ENCODE measurements at places on chromosomes 3 and 15. TPM values are rescaled to one million over a fixed set of nuclear protein-coding genes. Genes with fewer than 3 reads are reported as not detected.

DNA sequence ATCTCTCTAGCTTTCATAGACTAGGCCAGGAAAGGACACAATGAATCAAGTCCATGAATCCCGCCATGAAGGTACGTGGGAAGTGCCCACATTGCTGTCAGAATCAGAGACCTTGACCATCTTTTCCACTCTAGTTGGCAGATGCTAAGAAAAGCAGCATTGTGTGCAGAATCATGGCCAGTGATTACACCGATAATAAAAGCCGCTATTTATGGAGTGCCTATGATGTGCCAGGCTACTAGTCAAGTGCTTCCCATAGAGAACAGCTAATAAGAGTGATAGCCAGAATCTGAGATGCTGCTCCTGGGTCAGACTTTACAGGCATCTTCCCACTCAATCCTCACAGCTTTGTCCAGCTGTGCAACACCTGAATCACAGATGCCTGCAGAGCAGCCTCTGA, 13.2 kb upstream of the RPL32 start:
- no peak for DNase-seq

DNA sequence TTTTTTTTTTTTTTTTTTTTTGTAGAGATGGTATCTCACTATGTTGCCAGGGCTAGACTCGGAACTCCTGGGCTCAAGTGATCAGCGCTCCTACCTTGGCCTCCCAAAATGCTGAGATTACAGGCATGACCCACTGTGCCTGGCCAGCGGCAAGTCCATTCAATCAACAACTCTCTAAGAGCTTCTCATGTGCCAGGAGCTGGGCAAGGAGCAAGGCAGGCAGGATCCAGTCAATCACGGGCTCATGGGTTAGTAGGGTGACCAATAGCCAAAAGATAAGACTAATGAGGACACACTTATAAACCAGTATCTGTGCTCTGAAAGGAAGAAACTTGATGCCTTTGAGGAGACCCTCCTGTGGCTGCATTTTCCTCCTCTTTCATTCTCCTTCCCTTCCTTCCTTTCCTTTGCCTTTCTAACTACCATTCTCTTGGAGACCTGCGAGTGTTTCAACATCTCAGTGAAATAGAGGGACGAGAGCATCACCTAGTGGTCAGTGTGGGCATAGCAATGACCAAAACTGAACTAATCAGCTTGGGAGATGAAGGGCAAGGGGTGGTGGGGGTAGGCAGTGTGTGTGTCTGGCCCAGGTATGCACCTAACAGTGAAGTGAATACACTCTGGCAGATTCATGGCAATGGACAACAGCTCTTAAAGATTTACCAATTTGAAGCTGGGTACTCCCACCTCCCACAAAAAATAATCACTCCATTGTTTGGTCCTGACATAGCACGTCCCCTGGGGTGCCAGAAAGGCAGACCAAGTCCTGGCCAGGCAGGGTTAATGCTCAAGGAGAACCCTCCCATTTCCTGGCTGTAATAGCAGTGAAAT, 6.3 kb downstream of the RPP25 start:
- no peak for DNase-seq

- DNase-seq = no peak
These were observed 223.6 kb upstream of the PDZRN3 start for GRCh38 chr3:73848173-73848906.

DNA sequence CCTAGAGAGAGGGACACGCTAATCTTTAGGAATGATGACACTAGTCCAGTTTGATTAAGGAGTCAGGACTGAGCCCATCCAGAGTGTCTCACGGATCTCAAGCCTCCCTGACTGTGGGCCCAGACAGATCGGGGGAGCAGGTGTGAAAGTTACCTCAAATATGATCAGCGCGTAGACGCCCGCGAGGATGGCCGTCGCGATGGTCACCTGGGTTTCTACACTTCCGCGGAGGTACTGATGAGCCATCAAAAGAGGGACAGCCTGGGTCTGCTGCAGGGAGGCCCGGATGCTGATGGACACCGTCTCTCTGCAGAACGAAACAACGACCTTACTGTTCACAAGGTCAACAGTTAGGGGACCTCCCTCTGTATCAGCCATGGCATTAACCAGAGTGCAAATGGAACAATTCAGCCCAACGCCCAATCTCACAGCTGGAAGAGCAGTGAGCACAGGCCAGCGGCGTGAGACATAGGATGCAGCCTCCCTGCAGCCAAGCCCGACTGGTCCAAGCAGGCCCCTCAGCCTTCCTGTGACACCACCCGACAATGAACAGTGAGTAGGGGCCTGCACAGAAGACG, 84.4 kb downstream of the OCA2 start:
- no peak for DNase-seq

- DNase-seq = no peak
These were observed 60.3 kb upstream of the PPP2R3A start for GRCh38 chr3:135905058-135905724.

GRCh38 chr3:135917927-135918597, 47.5 kb upstream of the PPP2R3A start:
- DNase-seq = no peak

DNA sequence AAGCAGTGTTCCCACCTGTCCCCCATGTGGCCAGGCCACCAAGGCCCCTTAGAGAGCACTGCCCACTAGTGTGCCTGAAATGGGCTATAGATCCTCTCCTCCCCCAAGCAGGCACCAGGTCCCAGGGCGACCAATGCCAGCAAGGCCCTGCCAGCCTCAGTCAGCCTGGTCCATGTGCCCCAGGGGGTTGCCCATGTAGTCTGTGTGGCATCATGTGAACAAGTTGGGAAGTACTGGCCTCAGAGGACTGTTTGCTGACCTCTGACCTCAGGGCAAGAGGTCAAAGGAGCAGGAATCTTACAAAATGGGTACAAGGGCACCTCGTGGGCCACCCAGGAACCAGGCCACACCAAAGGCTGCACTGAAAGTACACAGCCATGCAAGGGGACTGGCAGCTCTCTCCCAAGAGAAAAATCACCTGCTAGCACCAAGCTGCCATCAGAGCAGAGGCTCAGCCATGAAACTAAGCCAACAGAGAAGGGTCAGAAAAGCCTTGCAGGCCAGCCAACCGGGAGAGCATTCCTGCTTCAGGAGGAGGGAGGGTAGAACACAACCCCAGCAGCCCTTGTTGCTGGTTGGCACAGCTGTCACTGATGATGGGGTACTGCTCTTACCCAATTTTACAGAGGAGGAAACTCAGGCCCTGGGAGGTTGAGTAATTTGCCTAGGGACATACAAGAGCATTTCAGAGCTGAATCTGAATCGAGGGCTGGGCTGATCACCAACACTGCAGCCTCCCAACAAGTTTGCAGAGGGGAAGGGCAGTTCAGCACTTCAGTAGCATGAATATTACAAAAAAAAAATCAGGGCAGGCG, 5.2 kb upstream of the FURIN start:
- DNase-seq = no peak

- no peak for DNase-seq
These were observed 43.7 kb downstream of the BDH1 start for GRCh38 chr3:197511853-197512635.

DNA sequence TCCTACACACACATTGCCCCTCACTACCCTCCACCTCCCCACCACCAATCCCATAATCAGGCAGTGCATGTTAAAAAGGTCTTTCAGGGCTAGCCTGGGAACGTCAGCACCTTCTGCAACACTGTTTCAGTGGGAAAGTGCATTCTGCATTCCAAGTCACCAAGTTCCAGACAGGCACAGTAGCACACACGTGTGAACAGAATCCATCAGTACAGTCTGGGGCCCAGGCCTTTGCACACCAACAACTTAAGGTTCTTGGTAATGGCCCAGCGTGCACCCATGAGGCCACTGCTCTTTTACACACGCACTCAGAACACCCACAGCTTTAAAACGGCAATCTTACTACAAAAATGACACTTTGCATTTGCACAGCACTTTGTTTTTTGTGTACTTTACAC, 1.2 kb downstream of the ANXA2 start:
- DNase-seq = no peak

DNA sequence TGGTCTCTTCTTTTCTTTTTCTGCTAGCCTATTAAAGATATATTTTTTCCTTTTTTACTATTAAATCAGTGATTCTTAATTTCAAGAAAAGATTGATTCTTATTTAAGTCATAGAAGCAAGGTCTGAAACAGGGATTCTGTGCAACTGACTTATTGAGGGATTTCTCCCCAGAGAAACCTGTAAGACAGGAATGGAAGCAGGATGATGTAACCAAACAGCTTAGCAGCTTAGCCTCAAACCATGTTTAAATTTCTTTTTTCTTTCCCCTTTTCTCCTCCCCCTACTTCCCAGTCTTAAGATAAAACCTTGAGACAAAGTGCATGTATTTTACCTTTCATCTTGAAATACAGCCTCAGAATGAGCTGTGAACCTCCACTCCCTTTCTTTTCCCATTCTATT, 322.8 kb downstream of the NEK10 start:
- no peak for DNase-seq

- DNase-seq = no peak
These were observed 2.5 kb upstream of the HTR3C start for GRCh38 chr3:184050217-184050847.

GRCh38 chr3:185916042-185916833, 21.6 kb downstream of the TRA2B start:
- no peak for DNase-seq

GRCh38 chr3:138059261-138059660, 49.3 kb downstream of the CLDN18 start:
- no peak for DNase-seq

DNA sequence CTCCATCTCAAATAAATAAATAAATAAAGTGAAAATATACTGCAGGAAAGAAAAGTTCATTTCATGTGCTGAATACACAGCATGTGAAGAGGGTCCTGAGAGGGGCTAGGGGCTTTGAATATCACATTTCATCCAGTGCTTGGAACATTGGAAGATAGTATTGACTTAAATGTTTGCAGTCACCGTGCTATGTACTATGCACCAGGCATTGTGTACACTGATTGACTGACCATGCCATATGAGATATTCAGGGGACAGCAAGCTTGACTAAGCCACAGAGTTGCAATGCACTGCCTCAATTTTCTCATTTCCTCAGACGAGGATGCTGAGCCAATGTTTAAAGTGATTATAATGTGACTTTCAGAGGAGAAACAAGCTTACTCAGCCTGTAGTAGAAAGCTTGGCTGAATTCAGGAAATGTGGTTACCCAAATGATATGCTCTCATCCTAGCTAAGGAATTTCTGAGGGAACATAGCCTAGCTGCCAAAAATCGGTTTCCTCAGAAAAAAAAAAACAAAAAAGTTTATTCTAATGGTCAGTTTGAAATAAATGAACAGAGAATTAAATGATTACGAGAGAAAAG, 557.9 kb downstream of the FGF12 start:
- no peak for DNase-seq

DNA sequence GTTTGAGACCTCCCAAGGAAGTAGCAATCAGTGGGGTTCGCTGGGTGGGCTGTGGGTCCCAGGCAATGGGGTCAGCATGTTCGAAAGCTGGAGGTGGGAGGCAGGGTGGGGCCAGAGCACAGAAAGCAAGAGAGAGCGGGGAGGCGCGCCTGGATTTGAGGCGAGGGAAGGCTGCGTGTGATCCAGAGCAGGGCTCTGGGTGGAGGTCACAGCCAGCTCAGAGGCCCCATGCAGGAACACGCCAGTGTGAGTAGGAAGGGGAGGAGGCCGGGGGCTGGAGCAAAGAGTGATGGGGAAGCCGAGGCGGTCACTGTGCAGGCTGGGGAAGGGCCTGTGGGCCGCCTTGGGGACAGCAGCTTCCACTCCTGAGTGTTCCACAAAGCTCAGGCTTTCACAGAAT, 8.8 kb downstream of the DNAJB8 start:
- peak; percentile 78 for DNase-seq

GRCh38 chr3:174863488-174863887, 4.4 kb downstream of the NAALADL2 start:
- no peak for DNase-seq

- DNase-seq = no peak
These were observed 20.5 kb upstream of the MUC20 start for GRCh38 chr3:195700319-195700718.

DNA sequence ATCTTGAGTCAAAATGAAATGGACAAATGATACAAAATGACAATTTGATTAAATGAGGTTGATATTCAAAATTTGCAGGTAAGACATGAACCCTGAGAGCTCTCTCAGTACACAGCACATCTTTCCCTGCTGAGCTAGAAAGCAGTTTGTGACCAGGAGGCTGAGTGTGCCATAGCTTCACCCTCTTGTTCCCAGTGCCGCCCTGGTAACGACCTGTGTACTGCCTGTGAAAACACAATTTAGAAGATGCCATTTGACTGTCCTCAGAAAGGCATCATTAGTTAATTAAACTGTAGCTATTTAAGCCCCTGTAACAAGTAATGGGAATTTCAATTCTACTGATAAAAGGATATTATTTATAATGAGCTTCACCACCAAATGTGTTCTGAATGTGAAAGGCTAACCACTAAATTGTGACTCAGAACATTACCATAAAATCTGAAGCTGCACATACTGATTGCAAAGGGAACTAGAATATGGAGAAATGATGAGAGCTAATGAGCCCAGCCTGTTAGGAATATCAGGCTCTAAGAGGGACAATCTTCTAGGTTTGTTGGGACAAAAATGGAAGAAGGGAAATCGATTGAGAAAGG, 212.9 kb upstream of the ARPP21 start:
- DNase-seq = no peak

GRCh38 chr15:40034186-40034946, 4.6 kb downstream of the SRP14 start:
- no peak for DNase-seq

- no peak for DNase-seq
These were observed 181.4 kb downstream of the GREM1 start for GRCh38 chr15:32899126-32899596.

The TRIM71 gene
- 0.05 TPM for total RNA-seq

The CLEC3B gene
- total RNA-seq = 47.1 TPM

The UBR1 gene
- 22.3 TPM for total RNA-seq

The RPN1 gene
- 293 TPM for total RNA-seq

The IMPG2 gene
- total RNA-seq = 0.80 TPM

The FGF7 gene
- not detected for total RNA-seq

The MUC20 gene
- total RNA-seq = 8.4 TPM

The PRTG gene
- 1.2 TPM for total RNA-seq

All from chondrocyte (in vitro differentiated cells).